MCF 10A (cell line): ENCODE measurements at places on chromosomes 12 and 14. TPM values are rescaled to one million over a fixed set of nuclear protein-coding genes. Genes with fewer than 3 reads are reported as not detected.

Gene ATG2B
- 20.5 and 22.2 TPM in 2 replicates for total RNA-seq

DNA sequence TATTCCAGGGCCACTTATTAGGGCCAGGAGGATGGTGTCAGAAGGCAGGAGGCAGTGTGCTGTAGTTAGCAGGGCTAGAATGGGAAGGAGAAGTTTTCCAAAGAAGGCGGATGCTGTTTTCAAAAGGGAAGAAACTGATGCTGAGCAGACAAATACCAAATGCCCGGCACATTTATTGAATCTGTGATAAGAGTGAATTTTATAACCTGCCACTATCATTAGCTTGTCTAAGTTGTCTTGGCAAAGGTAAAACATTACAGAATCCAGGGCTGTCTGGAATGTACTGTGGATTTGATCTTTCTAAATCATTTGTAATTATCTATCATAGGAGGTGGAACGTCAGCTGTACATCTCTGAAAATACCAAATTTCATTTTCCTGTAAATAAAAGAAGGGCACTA is 40.8 kb downstream of the NDUFA12 start:
- H3K27me3 ChIP-seq, result no peaks in the 10 kb centered on the region
- H3K4me1 ChIP-seq, result no peaks in the 10 kb centered on the region
- H3K27ac ChIP-seq, result no peak overlapping the region
- no peaks in the 10 kb centered on the region for H3K36me3 ChIP-seq
- no peak for DNase-seq

DNA sequence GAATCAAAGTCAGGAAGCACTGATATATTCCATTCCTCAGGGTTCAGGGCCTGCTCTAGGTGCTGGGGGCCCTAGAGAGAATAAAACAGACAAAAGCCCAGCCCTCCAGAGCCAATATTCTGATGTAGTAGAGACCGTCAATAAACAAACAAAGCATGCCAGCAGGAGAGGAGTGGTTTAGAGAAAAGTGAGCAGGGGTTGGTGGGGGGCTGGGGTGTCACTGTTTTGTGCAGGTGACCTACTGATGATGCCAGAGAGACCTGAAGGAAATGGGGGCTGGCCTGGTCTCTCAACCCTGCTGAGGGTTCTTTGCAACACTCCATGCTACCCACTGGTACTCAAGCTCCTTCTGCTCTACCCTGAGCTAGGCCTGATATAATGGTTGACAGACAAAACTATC is 26.5 kb downstream of the IL26 start:
- H3K4me3 ChIP-seq, result no peak overlapping the region
- H3K27me3 ChIP-seq, result no peaks in the 10 kb centered on the region
- H3K4me1 ChIP-seq, result no peaks in the 10 kb centered on the region

DNA sequence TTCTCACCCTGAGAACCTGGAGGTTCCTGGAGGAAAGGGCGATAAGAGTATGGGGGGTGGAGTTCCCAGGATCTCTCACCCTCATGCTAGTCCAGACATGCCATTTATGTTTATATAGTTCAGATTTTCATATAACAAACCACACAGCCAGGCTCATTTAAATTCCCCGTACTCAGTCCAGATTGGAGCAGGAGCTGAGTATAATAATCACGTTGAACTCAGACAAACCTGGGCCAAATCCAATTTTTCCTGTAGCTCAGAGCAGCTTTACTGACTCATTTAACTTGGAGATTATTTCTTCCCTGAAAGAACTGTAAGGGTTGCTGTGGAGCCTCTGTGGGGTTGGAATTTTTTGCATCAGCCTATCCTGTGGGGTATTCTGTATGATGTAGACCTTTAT is 660.8 kb downstream of the TMEM121 start:
- H3K4me1 ChIP-seq, result no peaks in the 10 kb centered on the region
- no peaks in the 10 kb centered on the region for H3K36me3 ChIP-seq
- no peak overlapping the region for H3K4me3 ChIP-seq

DNA sequence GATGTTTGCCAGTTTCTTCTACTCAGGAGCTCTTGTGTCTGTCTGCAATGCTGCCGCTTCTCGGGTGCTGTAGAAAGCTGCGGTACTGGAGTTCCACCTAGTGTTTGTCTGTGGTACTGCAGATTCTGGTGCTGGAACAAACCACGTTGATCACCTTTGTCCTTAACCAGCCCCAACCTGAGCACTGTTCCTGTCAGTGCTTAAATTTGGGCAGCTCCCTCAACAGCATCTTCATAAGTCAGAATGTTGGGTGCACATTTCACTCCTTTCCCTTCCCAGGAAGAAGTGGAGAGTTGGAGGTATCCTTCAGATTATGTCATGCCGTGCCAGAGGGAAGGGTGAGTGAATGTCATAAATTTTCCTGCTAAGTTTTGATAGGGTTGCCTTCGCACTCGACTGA is 48.7 kb upstream of the LALBA start:
- H3K36me3 ChIP-seq, result no peaks in the 10 kb centered on the region
- peak; percentile 79 for DNase-seq
- H3K27ac ChIP-seq, result no peak overlapping the region
- no peaks in the 10 kb centered on the region for H3K4me1 ChIP-seq
- H3K27me3 ChIP-seq, result peaks cover 61% of the 10 kb centered on the region

Gene ARMH4
- not detected in 2 replicates for total RNA-seq

GRCh38 chr14:51056421-51056820 is 38.5 kb downstream of the TRIM9 start:
- H3K27ac ChIP-seq, result no peak overlapping the region
- no peaks in the 10 kb centered on the region for H3K4me1 ChIP-seq
- no peak for DNase-seq
- no peak overlapping the region for H3K4me3 ChIP-seq

DNA sequence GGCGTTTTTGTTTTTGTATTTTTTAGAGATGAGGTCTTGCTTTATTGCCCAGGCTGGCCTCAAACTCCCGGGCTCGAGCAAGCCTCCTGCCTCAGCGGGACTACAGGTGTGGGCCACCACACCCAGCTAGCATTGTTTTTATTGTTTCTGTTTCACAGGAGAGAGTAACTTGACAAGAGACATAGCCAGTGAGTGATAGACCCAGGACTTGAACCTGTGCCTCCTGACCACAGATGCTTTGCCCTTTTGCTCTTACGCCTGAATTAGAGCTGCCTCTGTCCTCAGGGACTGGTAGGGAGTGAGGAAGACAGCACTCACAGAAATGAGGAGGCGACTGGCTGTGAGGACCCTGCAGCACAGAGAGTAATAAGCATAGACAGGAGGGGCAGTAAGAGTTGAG is 2.3 kb downstream of the EVL start:
- H3K36me3 ChIP-seq, result no peaks in the 10 kb centered on the region
- DNase-seq, result no peak
- no peaks in the 10 kb centered on the region for H3K27me3 ChIP-seq
- H3K4me1 ChIP-seq, result peaks cover 21% of the 10 kb centered on the region

- H3K36me3 ChIP-seq, result peaks cover 3% of the 10 kb centered on the region
- peaks cover 14% of the 10 kb centered on the region for H3K4me1 ChIP-seq
- H3K27me3 ChIP-seq, result peaks cover 28% of the 10 kb centered on the region
- H3K4me3 ChIP-seq, result no peak overlapping the region
- no peak overlapping the region for H3K27ac ChIP-seq
These were observed 3.6 kb downstream of the SMIM41 start for GRCh38 chr12:52082988-52083637.

- no peak for DNase-seq
- H3K27ac ChIP-seq, result peak overlapping the region; percentile 4
- no peaks in the 10 kb centered on the region for H3K27me3 ChIP-seq
- H3K36me3 ChIP-seq, result peaks cover 14% of the 10 kb centered on the region
- no peak overlapping the region for H3K4me3 ChIP-seq
- H3K4me1 ChIP-seq, result peaks cover 20% of the 10 kb centered on the region
These were observed 56.2 kb upstream of the CCT2 start for GRCh38 chr12:69529021-69529420.

Gene NAA30
- total RNA-seq, result 21.1 and 25.3 TPM in 2 replicates

DNA sequence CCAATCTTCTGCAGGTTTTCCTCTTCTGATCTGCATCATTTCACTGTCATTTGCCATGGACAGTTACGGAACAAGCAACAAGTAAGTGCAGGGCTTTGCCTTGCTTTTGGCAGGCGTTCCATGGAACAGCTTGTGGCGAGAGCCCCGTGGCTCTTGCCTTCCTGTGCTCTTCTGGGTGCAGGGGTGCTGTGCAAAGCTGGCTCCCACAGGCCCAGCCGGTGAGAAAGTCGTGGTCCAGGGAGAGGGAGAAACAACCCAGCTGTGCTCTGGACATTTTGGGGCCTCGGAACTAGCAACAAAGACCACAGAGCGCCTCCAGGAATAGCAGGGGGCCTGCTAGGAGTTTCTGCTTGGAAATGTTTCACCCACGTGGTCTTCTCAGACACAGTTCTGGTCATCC is 164.7 kb downstream of the ADGRD1 start:
- no peak overlapping the region for H3K27ac ChIP-seq
- no peak overlapping the region for H3K4me3 ChIP-seq
- no peaks in the 10 kb centered on the region for H3K4me1 ChIP-seq
- DNase-seq, result no peak
- H3K36me3 ChIP-seq, result no peaks in the 10 kb centered on the region

- H3K27me3 ChIP-seq, result peaks cover 23% of the 10 kb centered on the region
- H3K4me3 ChIP-seq, result no peak overlapping the region
- no peaks in the 10 kb centered on the region for H3K36me3 ChIP-seq
- no peaks in the 10 kb centered on the region for H3K4me1 ChIP-seq
- H3K27ac ChIP-seq, result no peak overlapping the region
- DNase-seq, result no peak
These were observed 513.8 kb upstream of the CCDC196 start for GRCh38 chr14:65972346-65972870.

- no peak overlapping the region for H3K4me3 ChIP-seq
- H3K27me3 ChIP-seq, result no peaks in the 10 kb centered on the region
These were observed 10.5 kb downstream of the GNPNAT1 start for GRCh38 chr14:52780893-52781292.

Gene SPSB2
- 9.2 and 10.8 TPM in 2 replicates for total RNA-seq

Gene METTL1
- 26.2 and 40.6 TPM in 2 replicates for total RNA-seq

- peaks cover 5% of the 10 kb centered on the region for H3K4me1 ChIP-seq
- H3K36me3 ChIP-seq, result no peaks in the 10 kb centered on the region
- DNase-seq, result no peak
- no peaks in the 10 kb centered on the region for H3K27me3 ChIP-seq
- no peak overlapping the region for H3K4me3 ChIP-seq
These were observed 240.7 kb upstream of the PLEKHG7 start for GRCh38 chr12:92462049-92462448.

Gene CLEC2A
- not detected in 2 replicates for total RNA-seq

- no peak overlapping the region for H3K27ac ChIP-seq
- no peaks in the 10 kb centered on the region for H3K36me3 ChIP-seq
- DNase-seq, result no peak
These were observed 28.8 kb upstream of the C2CD5 start for GRCh38 chr12:22573181-22573580.

- H3K36me3 ChIP-seq, result no peaks in the 10 kb centered on the region
- H3K27me3 ChIP-seq, result no peaks in the 10 kb centered on the region
- H3K4me3 ChIP-seq, result no peak overlapping the region
- DNase-seq, result no peak
These were observed 2.2 kb upstream of the DRAM1 start for GRCh38 chr12:101875162-101875561.

Gene TAS2R50
- 0.86 and 1.1 TPM in 2 replicates for total RNA-seq

- no peaks in the 10 kb centered on the region for H3K36me3 ChIP-seq
- H3K27ac ChIP-seq, result no peak overlapping the region
- no peak for DNase-seq
- peaks cover 27% of the 10 kb centered on the region for H3K27me3 ChIP-seq
- no peak overlapping the region for H3K4me3 ChIP-seq
These were observed 762.3 kb downstream of the DIO2 start for GRCh38 chr14:79448960-79449359.

Gene GALNT16
- not detected in 2 replicates for total RNA-seq

DNA sequence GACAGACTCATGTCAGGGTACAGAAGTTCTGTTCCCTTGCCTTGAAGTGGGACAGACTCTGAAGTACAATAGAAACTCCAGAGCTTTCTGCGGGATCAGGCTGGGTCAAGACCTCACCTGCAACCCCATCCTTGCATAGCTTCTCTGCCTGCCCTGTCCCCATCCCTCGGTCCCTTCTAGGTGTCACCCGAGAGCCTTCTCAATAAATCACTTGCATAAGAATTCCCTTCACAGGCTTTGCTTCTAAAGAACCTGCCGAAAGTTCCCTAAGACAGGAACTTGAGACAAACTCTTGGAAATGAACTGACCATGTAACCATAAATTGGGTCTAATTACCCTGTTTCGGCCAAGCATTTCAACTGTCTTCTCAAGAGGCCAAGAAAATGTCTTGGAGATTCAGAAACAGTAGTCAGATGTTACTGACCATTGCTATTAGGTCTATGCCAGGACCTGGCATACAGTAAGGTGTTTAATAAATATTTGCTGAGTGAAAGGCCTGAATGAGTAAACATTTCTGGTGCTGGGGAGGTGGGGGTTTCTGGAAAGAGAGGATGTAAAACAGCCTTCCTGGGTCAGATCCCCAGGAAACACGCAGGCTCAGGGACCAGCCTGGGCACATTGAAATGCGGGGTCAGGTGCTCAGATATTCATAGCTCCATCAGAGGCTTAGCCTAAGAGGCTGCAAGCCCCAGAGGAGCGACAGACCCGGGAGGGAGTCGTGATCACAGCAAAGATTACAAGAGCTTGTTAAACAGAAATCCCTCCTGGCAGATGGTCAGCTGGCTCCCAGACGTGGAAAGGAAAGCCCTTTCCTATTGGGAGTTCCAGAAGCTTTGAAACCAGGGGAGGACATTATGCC is 226.2 kb upstream of the LHX5 start:
- peaks cover 48% of the 10 kb centered on the region for H3K27me3 ChIP-seq
- no peak overlapping the region for H3K4me3 ChIP-seq
- H3K27ac ChIP-seq, result no peak overlapping the region
- H3K36me3 ChIP-seq, result no peaks in the 10 kb centered on the region
- peaks cover 6% of the 10 kb centered on the region for H3K4me1 ChIP-seq

- no peaks in the 10 kb centered on the region for H3K27me3 ChIP-seq
- peak; percentile 56 for DNase-seq
- H3K27ac ChIP-seq, result no peak overlapping the region
- peaks cover 36% of the 10 kb centered on the region for H3K36me3 ChIP-seq
- no peak overlapping the region for H3K4me3 ChIP-seq
- peaks cover 11% of the 10 kb centered on the region for H3K4me1 ChIP-seq
These were observed 4.4 kb upstream of the C1RL start for GRCh38 chr12:7113389-7113871.

GRCh38 chr12:3224530-3224903 is 147.3 kb downstream of the TSPAN9 start:
- peaks cover 1% of the 10 kb centered on the region for H3K4me1 ChIP-seq
- H3K4me3 ChIP-seq, result no peak overlapping the region
- H3K27me3 ChIP-seq, result no peaks in the 10 kb centered on the region
- DNase-seq, result no peak
- no peaks in the 10 kb centered on the region for H3K36me3 ChIP-seq

DNA sequence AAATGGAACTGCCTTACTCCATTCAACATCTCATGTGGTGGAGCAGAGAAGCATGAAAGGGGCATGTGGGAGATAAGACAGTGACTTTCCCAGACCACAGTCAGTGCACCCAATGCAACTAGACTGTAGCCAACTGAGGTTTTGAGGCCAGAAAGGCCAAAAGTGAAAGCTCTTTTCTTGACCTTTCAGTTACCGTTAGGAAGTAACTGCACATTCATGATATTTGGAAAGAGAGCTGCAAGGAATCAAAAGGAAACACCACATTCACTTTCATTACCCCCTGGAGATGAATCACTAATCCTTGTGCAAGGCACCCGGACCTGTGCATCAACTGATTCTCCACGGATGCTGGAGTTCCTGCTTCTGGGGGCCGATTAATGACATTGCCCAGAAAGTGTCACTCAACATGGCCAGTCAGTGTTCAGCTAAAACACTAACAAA is 72.9 kb upstream of the ELK3 start:
- H3K36me3 ChIP-seq, result no peaks in the 10 kb centered on the region
- no peaks in the 10 kb centered on the region for H3K27me3 ChIP-seq
- peak; percentile 27 for DNase-seq
- H3K4me3 ChIP-seq, result no peak overlapping the region
- H3K4me1 ChIP-seq, result no peaks in the 10 kb centered on the region
